ENCODE measurements at places on chromosomes 3 and 15.

GRCh38 chr15:68421798-68422402, 10.1 kb downstream of the ITGA11 start:
- DNase-seq, result no peak

GRCh38 chr15:63232405-63232804, 43.0 kb downstream of the RAB8B start:
- no peak for DNase-seq

- no peak for DNase-seq
These were observed 21.5 kb upstream of the MORF4L1 start for GRCh38 chr15:78850941-78851755.

- DNase-seq, result no peak
These were observed 2.2 kb upstream of the BBX start for GRCh38 chr3:107520535-107520934.

DNA sequence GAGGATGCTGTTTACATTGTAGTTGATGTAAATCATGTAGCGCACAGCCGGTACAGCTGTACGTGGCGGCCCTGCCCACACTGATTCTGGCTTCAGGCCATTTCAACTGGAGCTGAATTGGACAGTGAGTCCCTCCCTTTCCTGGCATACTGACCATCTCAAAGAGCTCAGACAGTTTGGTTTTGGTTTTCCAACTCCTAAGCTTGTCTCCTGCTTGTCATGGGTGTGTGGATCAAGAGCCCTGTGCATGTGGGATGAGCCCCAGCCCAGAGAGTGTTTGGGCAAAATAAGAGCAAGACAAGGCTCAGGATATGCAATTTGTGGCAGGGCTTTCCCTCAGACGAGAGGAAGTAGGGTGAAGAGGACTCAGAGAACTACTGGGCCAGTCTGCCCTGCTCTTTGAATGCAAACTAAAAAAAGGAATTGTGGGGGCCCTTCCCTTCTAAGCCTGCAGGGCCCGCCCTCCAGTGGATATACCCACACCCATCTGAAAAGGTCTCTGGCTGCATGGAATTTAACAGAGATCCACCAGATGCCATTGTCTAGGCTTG, 13.3 kb downstream of the ITGA11 start:
- no peak for DNase-seq

DNA sequence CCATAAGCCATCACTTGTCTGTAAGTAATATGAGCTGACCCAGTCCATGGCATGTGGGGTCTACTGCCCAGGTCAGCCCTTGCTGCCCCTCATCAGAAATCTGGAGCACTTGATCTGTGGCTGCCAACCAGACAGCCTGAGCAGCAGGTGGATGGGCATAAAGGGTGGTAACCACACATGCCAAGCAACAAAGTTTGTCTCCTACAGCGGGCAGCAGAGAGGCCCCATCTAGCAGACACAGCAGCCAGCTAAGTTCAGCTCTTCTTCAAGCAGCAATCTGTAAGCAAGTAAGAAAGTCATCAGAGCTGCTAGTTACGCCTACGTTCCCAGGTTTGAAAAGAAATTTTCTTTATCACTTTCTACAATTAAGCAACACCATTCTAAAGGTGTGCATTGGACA, 27.9 kb downstream of the CHCHD4 start:
- no peak for DNase-seq

DNA sequence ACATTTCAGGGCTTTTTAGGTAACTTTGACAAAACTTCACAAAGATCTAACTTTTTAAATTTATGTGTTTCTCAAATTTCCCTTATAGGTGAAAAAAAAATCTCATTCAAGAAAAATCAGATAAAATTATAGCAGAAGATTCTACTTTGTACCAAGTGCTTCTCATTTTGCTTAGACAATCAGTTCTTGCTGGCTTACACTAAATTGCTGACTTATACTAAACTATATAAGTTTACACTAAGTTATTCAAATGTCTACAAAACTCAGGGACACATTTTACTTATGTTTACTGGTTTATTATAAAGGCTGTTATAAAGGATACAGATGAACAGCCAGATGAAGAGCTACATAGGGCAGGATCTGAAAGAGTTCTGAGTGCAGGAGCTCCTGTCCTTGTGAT, 195.1 kb downstream of the ZPLD1 start:
- no peak for DNase-seq

- peak; percentile 90 for DNase-seq
These were observed at the start of gene P3H2 for GRCh38 chr3:190120269-190121060. TSS of gene P3H2 (minus strand) at chr3:190120897. CDS start at chr3:190120731, 166 bp downstream.

GRCh38 chr3:49591615-49592014, 37.3 kb downstream of the BSN start:
- DNase-seq, result no peak

DNA sequence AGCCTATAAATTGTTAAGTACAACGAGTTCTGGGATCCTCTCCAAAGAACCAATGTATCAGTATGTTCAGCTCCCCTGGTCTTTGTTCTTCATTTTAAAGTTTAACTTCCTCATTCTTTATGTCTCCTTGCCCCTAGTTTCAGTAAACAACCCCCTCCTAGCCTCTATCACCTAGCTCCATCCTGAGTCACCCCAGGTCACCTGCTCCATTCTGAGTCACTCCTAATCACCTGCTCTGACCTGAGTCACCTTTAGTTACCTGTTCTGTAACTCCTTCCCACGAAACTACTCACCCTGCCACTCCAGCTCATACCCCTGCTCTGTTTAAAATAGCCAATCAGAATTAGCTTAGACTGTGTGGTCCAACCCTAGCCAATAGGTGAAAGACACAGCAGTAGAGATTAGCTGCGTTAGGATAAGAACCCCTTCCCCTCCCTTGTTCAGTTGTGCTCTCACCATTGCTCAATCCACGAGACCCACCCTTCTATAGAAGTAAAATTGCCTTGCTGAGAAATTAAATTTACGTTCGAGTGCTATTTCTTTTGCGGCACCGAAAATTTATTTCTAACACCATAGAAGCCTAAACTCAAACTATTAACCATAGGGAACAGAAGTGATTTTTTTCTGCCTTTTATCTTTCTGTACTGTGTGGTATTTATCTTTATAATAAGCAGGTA, 245.0 kb upstream of the ADAMTS9 start:
- DNase-seq, result no peak

DNA sequence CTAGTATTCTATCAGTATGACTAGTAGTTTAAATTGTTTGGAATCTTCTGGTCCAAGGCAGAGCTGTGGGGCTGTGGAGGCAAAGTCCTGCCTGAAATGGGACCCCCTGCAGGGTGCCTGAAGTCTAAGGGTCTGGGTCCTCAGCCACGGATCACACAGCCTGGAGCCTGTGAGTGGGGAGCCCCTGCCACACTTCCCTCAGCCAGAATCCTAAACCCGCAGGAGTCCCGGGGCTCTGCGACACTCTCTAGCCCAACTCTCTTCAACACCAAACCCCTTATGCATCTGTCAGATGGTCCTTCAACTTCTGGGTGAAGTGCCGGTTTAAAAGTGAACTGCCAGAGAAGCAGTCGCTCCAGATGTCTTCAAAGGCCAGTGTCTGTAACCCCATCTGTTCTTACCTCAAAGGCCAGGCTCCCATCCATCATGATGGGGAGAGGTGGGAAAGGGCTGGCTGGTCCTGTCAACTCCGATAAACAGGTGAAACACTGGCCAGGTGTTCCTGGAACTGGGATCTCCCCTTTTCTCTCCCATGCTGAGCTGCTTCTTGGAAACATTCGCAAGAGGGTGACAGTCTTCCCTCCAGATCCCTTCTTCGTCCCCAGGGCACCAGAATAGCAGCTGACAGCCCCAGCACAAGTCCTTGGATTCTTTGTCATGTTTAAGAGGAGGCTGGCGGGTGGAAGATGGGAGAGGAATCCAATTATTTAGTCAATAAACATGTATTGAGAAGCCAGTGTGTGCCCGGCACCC, 45.6 kb downstream of the CPN2 start:
- DNase-seq, result no peak

- DNase-seq, result no peak
These were observed 65.6 kb downstream of the ZNF148 start for GRCh38 chr3:125309476-125309875.

- DNase-seq, result no peak
These were observed 449.6 kb downstream of the MECOM start for GRCh38 chr3:169213956-169214355.

- peak; percentile 26 for DNase-seq
These were observed at the start of gene MAP1A for GRCh38 chr15:43517354-43518196. TSS of gene MAP1A (plus strand) at chr15:43517608. CDS start at chr15:43521474, 3,866 bp downstream.

DNA sequence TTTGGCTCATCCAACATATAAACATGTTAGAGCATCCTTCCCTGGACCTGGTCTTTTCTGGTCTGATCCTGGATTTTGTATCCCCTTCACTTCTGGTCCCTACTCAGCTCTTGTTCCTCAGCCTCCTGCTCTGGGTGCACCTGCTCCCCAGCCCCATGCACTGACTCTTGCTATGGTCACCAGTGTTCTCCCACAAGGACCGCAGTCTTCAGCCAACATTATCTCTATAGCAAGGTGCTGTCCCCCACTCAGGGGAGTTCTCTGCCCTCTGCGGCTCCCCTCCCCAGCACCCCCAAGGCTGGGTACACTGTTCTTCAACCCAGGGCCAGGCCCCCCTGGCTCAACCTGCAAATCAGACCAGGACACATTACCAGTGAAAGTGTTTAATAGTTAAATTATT, 80.2 kb downstream of the SEC22A start:
- DNase-seq, result no peak

DNA sequence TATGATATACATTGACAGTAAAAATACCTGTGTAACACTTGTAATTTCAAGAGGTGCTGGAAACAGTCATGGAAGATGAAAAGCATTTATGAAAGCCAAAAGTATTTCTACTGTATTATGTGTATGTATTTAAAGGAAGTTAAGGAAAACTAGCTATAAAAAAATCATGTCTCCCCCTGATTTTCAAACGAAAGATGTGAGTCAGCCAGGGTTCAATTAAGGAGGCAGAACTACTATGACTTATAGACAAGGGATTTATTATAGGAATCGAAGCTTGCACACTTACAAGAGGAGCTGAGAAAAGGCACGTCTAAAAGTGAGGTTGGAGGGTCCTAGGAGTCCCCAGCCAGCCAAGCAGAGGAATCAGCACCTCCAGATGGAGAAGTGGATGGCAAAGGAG, 119.4 kb downstream of the SUCLG2 start:
- no peak for DNase-seq

DNA sequence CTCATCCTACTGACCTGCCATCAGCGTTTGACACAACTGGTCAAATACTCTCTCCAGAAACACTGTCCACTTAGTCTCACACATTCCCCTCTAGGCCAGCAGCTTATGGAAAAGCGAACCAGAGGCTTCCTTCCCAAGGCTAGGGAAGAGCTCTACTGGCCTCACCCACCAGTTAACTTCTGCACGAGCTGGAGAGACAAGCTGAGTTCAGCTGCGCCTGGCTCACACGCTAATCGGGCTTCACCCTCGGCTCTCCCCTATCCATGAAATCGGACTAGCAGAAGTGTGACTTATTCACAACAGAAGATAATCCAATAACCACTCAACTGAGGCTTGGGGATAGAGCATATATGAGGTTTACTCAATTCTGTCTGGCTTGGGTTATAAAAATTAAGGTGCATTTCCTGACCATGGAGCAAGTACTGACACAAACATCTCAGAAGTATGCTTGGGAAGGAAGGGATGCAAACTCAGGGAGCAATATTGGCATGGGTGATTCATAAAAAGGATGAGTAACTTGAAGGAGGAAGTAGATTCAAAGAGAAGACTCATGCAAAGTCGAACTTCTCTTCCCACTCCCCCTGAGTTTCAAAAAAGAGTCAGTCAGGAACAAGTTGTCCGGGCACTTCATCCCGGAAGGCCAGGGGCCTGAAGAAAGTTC, 73.1 kb downstream of the XXYLT1 start:
- peak; percentile 84 for DNase-seq

DNA sequence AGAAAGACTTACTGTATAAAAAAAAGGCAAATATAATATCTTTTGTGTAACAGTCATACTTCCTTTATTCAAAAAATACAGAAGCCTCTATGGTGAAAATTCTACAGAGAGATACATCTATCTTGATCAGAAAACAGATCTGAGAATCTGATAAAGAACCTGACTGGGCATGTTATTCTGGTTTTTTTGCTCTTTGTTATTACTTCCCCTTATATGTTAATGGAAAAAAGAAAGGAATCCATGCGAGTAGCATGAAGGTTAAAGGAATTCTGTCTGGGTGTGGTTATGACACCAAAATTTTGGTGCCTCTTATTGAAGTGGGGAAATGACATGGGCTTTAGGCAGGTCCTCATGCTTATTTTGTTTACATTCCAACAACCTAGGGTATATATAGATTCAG, 81.7 kb downstream of the BCHE start:
- DNase-seq, result no peak

DNA sequence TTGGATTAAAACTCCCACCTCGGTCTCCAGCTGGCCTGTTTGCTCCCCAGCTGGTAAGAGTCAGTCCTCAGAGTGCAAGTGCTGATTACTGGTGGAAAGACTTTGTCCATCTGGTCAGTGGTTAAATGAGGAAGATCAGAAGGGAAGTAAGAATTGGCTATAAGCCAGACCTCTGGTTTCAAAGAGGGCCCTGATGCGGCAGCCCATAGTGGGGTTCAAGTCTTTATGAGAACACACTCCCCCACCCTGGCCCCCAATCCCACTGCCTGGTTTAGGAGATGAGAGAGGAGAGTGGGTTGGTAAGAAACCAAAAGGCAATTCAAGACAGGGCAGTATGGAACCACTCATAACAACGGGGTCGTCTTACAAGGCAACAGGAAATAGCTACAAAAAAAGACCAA, 65.0 kb downstream of the FRMD4B start:
- no peak for DNase-seq
